ENCODE measurements at places on chromosomes 16 and 17.

DNA sequence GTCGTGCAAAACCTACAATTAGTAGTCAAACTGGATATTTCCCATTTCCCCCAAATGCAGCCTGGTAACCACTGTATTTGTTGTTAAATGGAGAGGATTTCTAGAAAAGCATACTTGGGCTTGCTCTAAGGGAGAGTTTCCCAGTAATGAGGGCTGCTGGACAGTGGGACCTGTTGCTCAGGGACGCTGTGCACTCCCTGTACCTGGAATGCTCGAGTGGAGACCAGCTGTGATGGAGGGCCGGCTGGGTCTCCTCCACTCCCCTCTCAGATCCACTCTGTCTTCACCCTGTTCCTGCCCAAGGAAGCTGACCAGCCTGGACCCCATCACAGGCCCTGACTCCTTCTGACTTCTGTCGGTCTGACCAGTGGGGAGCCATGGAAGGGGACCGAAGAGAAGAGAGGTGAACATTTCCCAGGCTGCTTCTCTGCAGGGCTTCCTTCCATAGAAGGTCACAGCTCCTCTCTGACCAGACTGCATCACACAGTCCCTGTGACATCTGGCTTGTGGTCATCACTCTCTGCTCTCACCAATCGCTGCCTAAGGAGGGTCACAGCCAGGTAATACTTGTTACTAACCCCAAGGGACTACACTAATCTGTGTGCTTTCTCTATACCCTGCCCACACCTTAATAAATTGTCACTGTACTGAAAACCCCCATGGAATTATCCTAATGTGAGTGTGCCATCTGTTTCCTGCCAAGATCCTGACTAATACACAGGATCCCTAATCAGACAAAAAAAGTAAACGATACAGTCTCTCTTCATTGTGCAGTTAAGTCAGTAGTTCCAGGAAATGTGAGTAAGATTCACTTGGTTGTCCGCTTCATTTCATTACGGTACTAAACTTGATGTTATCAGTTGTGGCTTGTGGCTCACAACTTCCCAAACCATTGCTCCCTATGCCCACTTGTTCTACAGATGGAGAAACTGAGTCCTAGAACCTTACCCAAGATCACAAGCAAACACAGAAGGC, 102.4 kb downstream of the CCT6B start:
- DNase-seq = no peak

DNA sequence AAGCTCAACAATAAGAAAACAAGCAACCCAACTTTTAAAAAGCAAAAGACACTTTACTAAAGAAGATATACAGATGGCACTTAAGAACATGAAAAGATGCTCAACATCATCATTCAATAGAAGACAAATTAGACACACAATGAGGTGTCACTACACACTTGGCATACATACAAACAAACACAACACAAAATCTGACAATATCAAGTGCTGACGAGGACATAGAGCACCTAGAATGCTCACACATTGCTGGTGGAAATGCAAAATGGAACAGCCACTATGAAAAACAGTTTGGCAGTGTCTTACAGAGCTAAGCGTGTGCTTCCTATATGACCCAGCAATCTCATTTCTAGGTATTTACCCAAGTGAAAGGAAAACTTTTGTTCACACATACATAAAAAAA, 18.9 kb downstream of the RPRML start:
- no peak for DNase-seq

- DNase-seq = no peak
Observed at GRCh38 chr17:74342224-74342623, 16.2 kb downstream of the KIF19 start.

- DNase-seq = no peak
Observed at GRCh38 chr17:35735036-35735805, 3.8 kb downstream of the RASL10B start.

DNA sequence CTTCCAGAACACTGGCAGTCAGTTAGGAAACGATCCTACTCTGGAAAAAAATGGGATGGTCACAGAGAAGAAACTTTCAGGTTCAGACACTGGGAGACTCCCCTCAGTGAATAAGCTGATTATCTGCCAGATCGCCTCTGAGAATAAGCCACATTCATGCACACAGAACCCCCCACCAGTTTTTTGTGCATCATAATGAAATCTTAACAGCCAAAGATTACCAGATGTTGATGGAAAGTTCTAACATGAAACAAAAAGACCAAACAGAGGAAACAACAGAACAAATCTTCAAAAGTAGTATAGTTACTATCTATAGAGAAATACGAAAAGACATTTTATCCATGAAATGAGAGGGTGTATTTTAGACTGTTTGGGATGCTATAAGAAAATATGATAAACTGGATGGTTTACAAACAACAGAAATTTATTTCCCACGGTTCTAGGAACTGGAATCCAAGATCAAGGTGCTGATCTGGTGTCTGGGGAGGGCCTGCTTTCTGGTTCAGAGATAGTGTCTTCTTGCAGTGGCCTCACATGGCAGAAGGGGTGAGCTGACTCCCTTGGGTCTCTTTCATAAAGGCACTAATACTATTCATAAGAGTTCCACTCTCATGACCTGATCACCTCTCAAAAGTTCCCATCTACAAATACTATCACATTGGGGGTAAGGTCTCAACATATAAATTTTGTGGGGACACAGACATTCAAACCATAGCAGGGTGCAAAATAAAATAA, 8.0 kb upstream of the AMZ2 start:
- DNase-seq = no peak

Measured in CD4-positive, alpha-beta T cell treated with Interleukin-17A for 4 hours (primary cell).